Activated T-helper 1 cell treated with anti-CD3 and anti-CD28 coated beads, Interleukin-12 subunit alpha, Interleukin-12 subunit beta, Interleukin-2, Interleukin-4 antibody, amounts not matched to agents 30 ng/mL and 10 ng/mL and 1 ng/mL, durations not matched to agents 14 hours and 24 hours and 36 hours (primary cell): ENCODE measurements at places on chromosomes 1 and 21. TPM values are rescaled to one million over a fixed set of nuclear protein-coding genes. Genes with fewer than 3 reads are reported as not detected.

TMEM82 gene
- not detected in 2 replicates for total RNA-seq

PTGS2 gene
- total RNA-seq = 0.67 and 0.71 TPM in 2 replicates

LCE3D gene
- not detected in 2 replicates for total RNA-seq

CELA2A gene
- not detected in 2 replicates for total RNA-seq

AGBL4 gene
- total RNA-seq = not detected in 2 replicates

OBSCN gene
- 15.0 and 15.2 TPM in 2 replicates for total RNA-seq

GJA5 gene
- total RNA-seq = not detected in 2 replicates

LIN28A gene
- total RNA-seq = not detected in 2 replicates

NHLH1 gene
- 0.52 and 0.66 TPM in 2 replicates for total RNA-seq

NPR1 gene
- total RNA-seq = 0.05 and 0.07 TPM in 2 replicates

TNFRSF4 gene
- total RNA-seq = 788 and 811 TPM in 2 replicates

GRCh38 chr1:49060766-49061165 is 284.1 kb upstream of the BEND5 start:
- no peak for DNase-seq

- no peak for DNase-seq
Observed at GRCh38 chr21:17848228-17848627, 29.1 kb upstream of the C21orf91 start.

- no peak for DNase-seq
Observed at GRCh38 chr1:107840725-107841124, 124.3 kb downstream of the VAV3 start.

DNA sequence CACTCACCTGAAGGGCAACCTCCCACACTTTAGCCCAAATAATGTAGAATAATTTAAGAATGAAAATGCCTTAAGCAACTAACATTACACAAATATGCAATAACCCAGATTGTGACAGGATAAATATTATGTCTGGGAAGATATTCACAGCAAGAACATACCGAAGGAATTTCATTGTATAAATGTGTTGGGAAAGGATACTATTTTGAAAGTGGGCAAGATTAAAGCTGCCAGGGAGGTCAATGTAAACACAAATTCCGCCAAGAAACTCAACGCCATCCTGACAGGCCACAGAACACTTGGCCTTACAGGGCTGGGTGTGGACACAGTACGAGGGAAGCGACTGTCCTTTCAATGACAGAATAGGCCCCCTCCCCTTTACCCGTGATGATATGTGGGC is 173.3 kb downstream of the RUNX1 start:
- no peak for DNase-seq

GRCh38 chr1:112887599-112888283 is 68.3 kb downstream of the SLC16A1 start:
- no peak for DNase-seq

- DNase-seq = no peak
Observed at GRCh38 chr1:27026621-27027574, 14.2 kb upstream of the TENT5B start.

- no peak for DNase-seq
Observed at GRCh38 chr1:201326710-201327109, 43.4 kb downstream of the PKP1 start.

DNA sequence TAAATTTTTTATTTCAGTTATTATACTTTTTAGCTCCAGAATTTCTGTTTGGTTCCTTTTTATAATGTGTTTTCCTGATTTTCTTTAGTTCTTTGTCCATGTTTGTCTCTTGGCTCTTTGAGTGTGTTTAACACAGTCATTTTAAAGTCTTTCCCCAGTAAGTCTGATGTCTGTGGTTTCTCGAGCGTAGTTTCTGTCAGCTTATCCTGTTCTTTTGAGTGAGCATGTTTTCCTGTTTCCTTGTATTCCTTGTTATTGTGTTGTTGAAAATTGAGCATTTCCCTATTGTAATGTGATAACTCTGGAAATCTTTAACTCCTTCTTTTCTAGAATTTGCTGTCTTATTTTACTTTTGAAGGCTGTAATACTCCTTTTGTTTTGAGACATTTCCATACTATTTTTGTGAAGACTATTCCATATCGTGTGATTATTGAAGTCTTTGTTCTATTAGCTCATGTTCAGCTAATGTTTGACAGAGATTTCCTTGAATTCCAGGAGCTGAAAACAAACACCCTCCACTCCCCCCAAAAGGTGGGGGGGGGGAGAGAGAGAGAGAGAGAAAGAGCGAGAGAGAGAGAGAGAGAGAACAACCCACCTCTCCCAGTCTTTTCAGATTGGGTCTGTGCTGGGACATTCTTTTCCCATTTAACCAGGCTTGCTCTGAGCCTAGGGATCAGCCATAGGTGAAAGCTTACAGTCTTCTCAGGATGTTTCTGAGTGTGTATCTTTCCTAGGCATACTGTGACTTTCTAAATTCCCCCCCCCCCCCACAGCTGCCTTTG is 38.3 kb downstream of the SDCCAG8 start:
- no peak for DNase-seq

DNA sequence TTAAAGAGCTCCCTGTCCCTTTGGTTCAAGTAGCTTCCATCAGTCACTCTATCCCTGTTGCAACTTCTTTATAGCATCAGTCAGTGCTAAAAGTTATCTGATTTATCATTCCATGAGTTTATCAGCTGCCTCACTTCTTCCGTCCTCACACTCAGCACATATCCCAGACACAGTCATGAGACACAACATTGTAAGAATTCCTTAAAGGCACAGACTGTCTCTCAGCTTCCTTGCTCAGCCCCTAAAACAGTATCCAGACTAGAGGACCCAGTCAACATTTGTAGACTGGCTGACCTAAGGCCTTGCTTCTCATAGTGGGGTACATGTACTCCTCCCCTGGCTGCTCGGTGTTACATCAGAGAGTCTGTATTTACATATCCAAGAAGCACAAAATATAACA is 164.9 kb upstream of the ADGRL2 start:
- no peak for DNase-seq

DNA sequence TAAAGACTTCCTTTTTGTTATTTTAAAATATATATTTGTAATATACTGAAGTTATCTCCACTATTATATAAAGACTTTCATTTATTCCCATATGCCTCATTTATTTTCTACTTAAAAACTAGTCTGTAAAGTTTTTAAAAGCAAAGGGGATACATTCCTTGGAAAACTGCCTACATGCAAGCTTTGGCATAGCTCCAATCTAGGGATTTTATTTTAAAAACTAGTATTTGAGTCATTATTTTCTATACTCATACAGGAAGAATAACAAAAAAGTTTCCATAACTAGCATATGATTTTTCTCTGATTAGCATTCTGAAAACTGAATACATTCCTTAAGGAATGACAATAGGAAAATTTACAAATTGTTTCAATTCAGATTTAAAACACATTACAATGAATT is 88.9 kb downstream of the COL24A1 start:
- no peak for DNase-seq

DNA sequence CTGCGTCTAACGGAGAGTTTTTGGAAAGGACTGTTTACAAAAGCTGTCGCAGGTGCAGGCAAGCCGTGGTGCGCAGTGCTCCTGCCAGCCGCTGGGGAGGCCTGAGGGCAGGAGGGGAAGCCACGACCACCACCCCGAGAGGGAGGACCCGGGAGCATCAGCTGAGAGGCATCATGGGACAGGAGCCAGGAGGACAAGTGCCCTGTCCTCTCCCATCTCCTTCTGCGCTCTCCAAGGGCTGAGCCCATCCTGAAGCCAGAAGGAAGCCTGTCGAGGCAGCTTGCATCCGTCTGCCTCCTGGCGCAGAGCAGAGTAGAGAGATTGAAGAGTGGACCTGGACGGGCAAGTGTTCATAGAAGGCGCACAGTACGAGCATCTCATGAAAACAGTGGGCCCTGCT is 310.9 kb downstream of the KIF26B start:
- DNase-seq = no peak

GRCh38 chr1:229158927-229159326 is 112.0 kb upstream of the RAB4A start:
- no peak for DNase-seq

DNA sequence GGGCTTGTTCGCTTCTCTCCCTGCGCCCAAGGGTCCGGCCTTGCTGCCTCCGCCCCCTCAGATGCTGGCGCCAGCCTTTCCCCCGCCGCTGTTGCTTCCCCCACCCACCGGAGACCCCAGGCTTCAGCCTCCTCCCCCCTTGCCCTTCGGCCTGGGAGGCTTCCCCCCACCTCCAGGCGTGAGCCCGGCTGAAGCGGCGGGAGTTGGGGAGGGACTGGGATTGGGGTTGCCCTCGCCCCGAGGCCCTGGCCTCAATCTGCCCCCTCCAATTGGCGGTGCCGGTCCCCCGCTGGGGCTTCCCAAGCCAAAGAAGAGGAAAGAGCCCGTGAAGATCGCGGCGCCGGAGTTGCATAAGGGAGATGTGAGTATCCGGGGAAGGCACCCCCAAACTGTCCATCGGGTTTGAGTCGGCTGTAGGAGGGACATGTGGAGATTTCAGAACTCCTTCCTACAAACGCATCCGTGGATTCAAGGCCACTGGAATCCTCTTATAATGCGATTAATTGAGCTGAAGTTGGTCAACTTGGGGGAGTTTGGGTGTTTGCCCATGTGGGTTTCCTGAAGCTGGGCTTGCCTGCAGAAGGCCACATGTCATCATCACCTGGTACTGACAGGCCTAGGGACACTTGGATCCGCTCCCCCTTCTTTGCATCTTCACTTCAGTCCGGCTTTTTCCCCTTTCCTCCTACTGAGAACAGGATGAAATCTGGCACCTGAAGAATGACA is 707 bp downstream of the PRCC start:
- peak; percentile 47 for DNase-seq

GRCh38 chr1:20343149-20343937 is 52.7 kb downstream of the VWA5B1 start:
- no peak for DNase-seq

DNA sequence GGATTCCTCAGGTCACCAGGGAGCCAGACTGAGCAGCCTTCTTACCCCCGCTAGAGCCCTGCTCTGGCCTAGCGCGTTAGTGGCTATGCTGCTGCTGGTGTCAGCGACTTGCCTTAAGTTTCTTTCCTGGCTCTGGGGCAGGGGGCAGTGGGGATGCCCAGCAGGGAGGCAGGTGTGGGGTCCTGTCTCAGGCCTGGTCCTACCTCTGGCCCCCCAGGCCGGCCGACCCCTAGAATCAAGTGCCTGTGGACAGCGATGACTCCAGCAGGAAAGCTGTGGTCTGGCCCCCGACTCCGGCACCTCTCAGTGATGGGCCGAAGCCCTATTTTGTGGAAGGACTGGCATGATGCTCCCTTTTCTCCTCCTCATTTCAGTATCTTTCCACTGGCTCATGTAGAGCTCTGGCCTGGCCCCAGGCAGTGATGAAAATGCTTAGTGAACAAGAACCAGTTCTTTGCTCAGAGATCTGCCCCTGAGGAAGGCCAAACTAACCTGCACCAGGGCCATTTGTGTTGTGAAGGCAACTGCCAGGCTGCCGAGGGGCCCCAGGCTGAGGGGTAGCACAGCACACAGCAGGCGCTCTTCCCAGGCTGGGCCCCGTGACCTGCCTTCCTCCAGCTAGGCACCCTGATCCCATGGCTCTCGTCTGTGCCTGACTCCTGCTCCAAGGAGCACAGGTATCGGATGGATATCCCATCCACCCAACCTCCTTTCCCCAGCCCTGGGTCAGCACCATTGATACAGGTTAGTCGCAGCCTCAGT is 23.7 kb downstream of the MRPL37 start:
- no peak for DNase-seq

DNA sequence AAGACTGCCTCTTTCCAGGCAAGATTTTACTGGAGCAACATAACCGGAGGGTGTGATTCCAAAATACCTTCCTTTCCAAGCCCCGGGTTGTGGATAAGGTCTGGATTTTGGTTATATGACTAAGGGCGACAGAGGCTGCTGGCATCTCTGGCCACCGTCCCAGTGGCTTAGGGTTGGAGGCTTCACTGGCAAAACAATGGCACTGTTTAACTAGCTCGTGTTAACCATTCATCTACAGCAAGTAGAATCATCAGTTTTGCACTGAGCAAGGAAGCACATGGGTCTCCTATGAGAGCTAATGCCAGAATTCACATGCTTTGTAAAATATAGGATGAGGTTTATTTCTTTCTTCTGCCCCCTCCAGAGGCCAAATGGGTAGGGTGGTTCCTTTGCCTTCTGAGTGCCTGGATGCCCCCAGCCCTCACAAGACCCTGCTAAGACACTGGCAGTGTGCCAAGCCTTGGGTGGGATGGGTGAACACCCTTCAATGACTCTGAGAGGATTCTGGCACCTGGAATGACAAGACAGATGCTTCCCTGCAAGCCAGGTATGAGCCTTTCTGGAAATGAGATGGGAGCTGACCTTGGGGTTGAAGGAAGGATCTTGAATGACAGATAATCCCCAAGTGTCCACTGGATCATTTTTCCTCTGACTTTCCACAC is 36.8 kb downstream of the DHCR24 start:
- DNase-seq = no peak

DNA sequence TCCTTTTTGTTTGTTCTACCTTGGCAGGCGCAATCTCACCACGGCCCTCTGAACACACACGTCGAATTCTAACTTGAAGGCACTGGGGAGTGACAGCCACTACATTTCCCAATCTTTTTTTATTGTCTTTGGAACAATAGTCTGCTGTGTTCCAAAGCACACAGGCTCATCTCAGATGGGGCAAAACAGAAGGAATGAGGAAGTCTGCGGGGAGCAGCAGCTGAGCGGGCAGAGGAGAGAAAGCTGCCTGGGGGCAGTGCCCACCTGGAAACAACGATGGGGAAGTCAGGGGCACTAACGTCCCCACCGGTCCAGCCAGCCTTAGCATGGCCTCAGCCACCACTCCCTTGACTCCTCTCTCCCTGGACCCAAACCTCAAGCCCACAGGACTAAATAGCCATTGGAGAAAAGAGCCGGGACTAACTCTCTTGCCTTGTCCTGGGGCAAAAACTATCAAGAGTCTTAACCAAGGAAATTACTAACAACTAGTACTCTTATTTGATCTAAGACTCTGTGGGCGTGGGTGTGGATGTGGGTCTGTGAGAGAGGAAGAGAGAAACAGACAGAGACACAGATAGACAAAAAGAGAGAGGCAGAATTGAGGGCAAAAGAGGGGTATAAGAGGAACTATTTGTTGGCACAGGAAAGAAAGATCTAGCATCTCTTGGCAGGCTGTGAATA is 34.2 kb downstream of the SYF2 start:
- no peak for DNase-seq

GRCh38 chr1:59355361-59355760 is 58.5 kb downstream of the FGGY start:
- DNase-seq = no peak
